ENCODE measurements at places on chromosomes 3 and 15.

DNA sequence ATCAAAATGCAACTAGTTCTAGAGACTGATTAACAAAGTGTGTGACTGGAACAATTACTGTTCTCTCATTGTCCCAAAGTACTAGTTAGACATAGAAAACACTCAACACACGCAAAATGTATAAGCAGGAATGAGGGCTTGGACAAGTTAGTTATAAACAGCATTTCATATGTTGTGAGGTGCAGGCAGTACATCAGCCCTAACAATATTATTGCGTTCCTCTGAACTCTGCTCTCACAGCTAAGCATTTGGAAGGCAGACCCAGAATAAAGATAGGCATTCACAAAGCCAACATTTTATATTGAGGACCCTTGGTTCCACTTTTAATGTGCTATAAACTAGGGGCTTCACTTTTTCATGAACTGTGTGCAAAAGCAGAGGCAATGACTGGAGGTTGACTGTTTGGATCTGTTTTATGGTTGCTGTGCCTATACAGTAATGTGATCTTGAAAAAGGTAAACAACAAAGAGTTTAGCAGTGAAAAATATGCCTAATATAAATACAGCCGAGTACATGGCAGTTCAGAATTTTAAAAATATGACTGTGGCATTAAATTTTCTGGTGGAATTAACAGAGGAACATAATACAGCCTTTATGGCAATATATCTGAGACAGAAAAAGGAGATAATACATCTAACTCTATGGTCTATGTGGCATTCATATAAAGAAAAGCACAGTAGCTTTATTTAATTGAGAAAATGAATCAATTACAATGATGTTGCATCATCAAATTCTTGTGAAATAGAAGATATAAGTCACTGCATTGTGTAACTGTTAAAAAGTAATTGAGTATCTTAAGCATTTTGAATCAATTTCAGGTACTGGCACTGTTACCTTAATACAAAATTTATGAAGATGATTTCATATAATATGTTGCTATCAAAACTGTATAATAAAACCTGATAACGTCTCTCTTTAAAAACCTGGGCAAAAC lies 80.0 kb upstream of the SKOR1 start:
- DNase-seq: no peak

DNA sequence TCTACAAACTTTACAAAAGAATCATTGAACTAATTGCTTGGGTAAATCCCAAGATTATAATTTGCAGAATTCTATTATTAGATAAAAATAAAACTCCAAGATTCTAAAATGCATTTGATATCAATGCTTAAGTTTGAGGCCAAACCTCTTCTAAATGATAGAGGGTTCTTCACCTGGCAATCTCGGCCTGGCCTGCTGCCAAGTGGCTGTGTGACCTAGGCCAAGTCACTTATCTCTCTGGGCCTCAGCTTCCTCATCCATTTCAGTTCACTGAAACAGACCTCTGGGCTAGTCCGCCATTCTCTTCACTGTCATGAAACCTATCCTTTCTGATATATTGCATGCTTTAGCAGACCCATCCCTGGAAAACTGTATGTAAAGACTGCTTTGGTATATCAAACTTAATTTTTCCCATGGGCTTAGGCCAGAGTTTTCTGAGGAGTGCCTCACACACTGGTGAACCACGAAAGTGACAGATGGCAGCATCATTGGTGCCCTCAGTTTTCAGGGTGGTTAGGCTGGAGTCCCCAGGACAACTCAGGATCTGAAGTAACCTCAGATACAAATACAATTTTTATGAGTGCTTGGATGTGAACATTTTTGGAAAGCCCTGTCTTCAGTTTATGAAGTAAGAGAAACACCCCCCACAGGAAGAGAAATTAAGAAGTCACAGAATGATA lies 21.8 kb downstream of the NUDT16 start:
- DNase-seq: no peak

- no peak for DNase-seq
Observed at GRCh38 chr3:17367171-17367570, 375.3 kb downstream of the TBC1D5 start.

- no peak for DNase-seq
Observed at GRCh38 chr15:82177291-82178010, 85.1 kb downstream of the EFL1 start.

GRCh38 chr15:87369269-87369668 lies 887.3 kb downstream of the NTRK3 start:
- DNase-seq: no peak

GRCh38 chr15:62119874-62120273 lies 45.2 kb downstream of the C2CD4B start:
- DNase-seq: no peak

GRCh38 chr3:38640661-38641452 lies 8.6 kb downstream of the SCN5A start:
- peak; percentile 34 for DNase-seq

GRCh38 chr3:99474776-99475175 lies 163.6 kb upstream of the COL8A1 start:
- no peak for DNase-seq

GRCh38 chr3:55288657-55289056 lies 198.4 kb downstream of the WNT5A start:
- no peak for DNase-seq

GRCh38 chr15:23518104-23518503 lies 47.4 kb upstream of the MKRN3 start:
- no peak for DNase-seq

- no peak for DNase-seq
Observed at GRCh38 chr3:191680989-191681597, 220.1 kb downstream of the PYDC2 start.

DNA sequence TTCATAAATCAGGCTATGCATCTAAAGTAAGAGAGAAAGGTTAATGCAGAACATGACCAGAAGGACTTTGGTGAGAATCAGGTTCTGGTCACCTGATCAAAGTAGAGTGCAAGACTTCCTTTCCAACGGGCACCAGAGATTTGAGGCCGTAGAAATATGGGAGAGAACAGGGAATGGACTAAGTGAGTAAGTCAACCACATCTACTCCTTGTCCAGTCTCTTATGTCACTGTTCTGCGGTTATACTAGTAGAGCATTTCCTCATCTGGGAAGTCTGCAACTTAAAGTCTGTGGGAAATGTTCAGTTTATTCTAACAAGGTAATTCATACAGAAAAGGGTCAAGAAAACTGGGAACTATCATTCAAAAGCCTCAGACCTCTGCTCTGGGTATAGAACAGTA lies 232.8 kb downstream of the CPNE4 start:
- DNase-seq: no peak

DNA sequence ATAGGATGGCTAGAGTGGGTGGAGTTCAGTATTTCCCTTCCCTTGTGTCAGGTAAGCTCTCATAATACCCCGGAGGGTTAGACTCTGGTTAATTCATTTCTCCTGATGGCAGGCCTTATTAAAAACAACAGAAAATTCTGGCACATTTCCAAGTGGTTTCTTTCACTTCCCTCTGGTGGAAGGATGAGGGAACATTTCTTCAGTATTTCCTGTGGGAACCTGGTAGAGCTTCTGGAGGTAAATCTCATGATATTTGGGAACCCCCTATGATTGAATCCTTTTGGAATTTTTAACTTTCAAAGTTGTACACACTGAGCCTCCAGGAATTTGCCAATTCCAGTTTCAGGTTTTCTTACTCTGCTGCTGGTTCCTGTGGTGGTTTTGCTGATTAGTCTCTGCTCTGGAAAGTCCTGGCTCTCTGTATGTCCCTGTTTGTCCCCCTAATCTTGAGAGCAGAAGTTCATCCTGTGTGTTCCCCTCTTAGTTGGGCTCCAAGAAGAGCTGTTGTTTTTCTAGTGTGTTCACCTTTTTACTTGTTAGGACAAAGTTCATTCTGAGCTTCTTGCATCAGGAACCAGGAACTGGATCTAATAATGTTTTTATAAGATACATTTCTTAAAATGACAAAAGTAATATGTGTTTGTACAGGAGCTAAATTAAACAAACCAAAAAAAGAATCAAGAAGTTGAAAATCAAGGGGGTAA lies 12.1 kb downstream of the CHRNA7 start:
- no peak for DNase-seq

DNA sequence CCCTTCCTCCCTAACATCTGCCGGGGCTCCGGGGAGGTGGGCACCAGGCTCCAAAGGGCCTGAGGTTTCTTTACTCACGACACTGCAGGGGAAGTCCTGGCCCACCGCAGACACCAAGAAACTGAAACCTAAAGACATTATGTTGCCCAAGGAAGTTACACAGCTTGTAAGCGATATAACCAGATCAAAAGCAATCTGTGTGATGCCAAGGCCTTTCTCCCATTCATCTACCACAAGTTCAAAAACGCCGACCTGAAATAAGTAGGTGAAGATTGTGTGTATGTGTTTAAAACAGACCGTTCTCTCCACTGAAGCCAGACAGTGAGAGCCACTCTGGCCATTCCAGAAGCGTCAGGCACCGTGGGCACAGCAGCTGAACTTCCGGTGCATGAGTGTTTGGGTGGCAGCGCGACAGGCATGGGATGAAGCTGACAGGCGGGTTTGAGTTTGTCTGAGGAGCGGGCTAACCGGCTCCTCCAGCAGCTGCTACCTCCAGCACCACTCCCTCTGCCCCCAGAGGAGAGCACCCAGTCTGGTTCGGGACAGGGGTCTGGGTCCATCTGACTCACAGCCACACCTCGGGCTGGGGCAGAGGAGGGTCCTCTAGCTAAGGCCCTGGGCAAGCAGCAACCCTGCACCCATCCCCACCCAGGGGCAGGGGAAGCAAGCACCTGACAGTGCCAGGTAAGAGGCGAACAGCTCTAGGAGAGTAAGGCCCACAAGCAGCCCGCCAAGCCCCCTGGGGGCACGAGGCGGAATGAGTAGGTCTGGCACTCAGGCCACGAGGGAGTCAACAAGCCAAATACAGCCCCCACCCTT lies 1.3 kb downstream of the TNK2 start:
- no peak for DNase-seq

GRCh38 chr3:156787926-156788663 lies 38.1 kb upstream of the LEKR1 start:
- DNase-seq: no peak

DNA sequence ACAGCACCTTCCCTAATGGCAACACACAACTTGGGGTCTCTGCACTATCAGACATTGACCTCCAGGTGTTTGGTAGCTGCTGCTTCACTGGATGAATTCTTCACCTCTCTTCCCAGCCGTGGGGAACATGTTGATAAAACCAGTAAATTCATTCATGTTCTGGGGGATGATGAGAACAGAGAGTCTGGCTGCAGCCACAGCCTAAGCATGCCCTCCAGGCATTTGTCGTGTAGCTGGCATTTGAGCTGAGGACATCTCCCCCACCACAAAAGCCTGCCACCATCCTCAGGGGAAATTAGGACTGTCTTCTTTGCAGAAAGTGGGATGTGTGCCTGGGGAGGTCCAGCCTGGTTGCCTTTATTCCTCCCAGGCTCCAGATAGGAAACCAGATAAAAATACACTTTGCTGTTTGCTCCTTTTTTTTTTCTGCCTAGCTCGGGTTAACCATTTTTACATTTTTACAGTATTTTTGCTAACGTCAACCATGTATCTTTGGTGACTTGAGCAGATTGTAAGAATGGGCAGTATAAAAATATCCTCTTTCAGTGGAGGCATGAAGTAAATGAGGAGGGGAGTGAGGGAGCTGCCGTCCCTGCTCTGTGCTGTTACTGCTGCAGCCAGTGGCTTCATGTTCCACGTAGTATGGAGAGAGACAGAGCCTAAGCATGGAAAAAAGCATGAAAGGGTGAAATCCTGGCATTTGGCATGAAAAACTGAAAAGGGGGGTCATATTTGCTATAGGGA lies 444.0 kb downstream of the EPHB1 start:
- DNase-seq: no peak

DNA sequence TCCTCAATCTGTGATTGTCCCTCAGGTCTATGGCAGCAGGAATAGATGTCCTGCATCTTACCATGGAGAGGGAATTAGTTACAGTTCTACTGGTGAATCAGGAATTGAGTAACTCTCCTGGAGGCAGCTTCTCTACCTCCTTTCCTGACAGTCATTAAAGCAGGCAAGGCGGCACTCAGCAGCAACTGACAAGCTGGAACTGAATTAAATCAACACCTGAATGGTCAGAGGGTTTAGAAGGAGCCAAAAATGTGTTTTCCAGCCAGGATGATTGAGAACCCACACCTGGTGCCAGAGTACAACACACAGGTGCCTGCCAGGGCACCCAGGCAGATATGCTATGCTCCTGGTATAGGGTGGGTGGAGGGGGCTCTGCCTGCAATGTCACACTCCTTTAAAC lies 43.1 kb upstream of the TIPARP start:
- DNase-seq: no peak

DNA sequence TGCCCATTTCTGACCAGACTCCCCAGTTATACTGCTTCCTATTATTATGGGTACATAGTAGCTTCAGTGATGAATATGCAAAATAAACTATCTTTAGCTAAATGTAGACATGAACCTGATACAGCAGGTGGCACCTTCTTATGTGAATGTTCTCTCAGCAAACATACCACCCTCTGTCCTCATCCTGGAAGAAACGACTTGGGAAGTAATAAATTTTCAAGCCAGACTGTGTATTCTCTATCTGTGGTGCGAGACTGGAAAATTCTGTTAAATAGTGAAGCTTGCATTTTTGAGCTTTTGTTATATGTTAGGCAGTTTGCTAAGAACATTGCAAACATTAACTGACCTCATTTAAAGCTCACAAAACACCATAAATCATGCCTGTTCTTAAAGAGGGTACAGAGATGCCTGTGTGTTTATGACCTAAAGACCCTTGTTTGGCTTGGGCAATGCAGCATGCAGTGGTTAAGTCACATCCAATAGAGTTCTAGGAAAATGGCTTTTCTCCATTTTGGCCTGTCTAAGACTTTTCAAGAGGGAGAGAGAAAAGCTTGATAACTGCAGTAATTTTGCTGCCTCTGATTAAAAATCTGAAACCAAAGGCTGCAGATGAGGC lies 287.1 kb downstream of the NEK10 start:
- DNase-seq: peak; percentile 30

GRCh38 chr15:46014532-46014931 lies 379.7 kb downstream of the SQOR start:
- no peak for DNase-seq

DNA sequence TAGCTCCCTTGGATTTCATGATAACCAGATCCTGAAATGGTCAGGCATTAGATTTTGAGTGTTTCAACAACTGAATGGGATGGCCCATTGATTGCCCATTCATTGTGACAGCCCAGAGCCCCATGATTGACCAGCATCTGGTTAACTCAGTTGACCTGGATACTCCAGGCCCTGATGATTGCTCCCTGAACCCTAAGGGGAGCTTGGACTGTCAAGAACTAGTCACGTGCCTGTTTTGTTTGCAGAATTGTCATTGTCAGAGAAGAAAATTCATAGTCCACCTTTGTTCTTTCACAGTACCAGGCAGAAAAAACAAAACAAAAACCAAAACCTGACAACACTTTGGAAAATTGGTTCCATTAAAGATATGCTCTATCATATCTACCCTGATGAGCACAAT lies 241.3 kb upstream of the ONECUT1 start:
- DNase-seq: no peak

GRCh38 chr3:8455526-8456411 lies 45.9 kb upstream of the LMCD1 start:
- no peak for DNase-seq

GRCh38 chr15:64780600-64781156 lies 5.3 kb upstream of the RBPMS2 start:
- no peak for DNase-seq

Data from kidney (tissue), 22 donors.